ENCODE measurements at places on chromosomes 2 and 18.

- peak; percentile 23 for DNase-seq
Measured at GRCh38 chr18:26549263-26550094, 1.1 kb upstream of the KCTD1 start.

GRCh38 chr2:45652090-45653031 lies 886 bp downstream of the PRKCE start:
- DNase-seq: peak; percentile 33

GRCh38 chr2:58715344-58715743 lies 474.2 kb upstream of the FANCL start:
- DNase-seq: no peak

DNA sequence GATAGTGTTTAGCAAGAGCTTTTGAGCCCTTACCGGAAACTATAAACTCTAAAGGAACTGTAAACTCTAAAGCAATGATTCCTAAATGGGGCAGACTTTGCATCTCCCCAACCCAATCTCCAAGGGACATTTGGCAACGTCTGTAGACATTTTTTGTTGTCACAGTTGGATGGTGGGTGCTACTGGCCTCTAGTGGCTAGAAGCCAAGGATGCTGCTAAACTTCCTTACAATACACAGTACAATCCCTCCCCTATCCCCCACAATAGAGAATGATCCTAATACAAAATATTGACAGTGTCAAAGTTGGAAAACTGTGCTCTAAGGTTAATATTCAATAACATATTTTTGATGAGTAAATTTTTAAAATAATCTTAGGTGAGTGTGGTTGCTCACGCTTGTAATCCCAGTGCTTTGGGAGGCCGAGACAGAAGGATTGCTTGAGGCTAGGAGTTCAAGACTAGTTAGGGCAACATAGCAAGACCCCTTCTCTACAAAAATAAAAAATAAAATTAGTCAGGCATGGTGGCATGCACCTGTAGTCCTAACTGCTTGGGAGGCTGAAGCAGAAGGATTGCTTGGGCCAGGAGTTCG lies 66.7 kb downstream of the PTPN4 start:
- DNase-seq: peak; percentile 33

- no peak for DNase-seq
Measured at GRCh38 chr2:207285473-207285815, 119.7 kb upstream of the KLF7 start.

DNA sequence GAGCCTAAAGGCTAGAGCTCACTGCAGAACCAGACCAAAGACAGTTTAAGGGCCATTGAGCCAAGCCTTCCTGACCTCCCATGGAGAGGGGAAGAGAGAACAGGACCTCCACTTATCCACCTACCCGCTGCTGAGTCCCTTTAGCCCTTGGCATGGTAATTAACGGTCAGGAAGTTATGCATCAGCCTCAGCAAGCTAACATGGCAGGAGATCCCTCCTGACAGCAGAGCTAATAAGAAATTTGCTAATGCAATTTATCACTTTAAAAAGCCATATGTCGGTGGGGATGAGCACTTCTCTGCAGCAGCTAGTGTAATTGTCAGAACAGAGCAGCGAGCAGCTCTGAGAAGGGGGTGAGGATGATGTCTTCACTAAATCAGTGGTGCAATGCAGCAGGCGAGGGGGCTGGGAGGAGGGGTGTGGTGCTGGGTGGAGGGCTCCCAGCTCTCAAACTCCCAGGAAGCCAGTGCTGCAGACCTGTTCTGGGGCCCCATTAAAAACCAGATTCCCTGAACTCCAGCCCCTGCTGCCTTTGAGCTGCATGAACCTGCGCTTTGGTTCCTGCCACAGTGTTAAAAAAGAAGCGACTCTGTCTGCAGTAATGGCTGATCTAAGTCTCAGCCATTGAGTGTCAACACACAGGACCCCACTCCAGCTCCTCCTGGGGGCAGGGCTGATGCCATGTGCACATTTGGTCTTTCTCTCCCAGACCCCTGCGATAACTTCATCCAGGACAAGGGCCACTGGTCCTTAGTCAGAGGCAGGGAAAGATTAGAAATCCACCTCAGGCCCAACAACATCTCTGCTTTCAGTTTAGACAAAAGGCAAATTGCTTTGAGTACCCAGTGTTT lies 84.2 kb upstream of the STPG4 start:
- no peak for DNase-seq

- DNase-seq: no peak
Measured at GRCh38 chr2:158128168-158128973, 26.7 kb downstream of the UPP2 start.

DNA sequence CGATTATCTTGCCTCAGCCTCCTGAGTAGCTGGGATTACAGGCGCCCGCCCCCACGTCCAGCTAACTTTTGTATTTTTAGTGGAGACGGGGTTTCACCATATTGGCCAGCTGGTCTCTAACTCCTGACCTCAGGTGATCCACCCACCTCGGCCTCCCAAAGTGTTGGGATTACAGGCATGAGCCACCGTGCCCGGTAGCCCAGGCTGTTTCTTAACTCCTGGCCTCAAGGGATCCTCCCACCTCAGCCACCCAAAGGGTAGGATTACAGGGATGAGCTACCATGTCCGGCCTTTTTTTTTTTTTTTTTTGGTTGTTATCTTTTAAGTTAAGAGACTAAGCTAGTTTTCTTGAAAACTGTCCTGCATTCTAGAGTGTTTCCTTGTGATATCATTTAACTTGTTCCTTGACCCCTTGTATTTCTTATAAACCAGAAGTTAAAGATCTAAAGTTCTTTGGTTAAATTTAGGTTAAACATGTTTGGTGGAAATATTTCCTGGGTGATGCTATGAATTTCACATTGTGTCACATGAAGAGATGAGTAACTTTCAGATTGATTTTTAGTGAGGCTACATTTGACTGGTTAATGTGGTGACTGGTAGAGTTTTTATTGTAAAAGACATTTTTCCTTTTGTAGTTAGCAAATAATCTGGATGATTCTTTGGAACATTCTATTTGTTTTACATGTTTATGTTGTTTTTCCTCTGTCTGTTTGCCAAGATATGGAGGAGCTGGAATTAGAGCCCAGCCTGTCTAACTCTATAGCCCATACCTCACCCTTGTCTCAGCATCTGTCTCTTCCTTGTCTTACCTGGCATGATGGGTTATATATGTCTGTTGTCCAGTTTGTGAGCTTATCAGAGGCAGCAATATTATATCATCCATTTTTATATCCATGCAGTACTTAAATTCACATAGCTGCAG lies 5.2 kb downstream of the NCAPH start:
- DNase-seq: no peak

- no peak for DNase-seq
Measured at GRCh38 chr2:224776795-224777558, 60.8 kb upstream of the CCDC195 start.

- DNase-seq: no peak
Measured at GRCh38 chr18:21741312-21741561, 645 bp downstream of the MIB1 start.

DNA sequence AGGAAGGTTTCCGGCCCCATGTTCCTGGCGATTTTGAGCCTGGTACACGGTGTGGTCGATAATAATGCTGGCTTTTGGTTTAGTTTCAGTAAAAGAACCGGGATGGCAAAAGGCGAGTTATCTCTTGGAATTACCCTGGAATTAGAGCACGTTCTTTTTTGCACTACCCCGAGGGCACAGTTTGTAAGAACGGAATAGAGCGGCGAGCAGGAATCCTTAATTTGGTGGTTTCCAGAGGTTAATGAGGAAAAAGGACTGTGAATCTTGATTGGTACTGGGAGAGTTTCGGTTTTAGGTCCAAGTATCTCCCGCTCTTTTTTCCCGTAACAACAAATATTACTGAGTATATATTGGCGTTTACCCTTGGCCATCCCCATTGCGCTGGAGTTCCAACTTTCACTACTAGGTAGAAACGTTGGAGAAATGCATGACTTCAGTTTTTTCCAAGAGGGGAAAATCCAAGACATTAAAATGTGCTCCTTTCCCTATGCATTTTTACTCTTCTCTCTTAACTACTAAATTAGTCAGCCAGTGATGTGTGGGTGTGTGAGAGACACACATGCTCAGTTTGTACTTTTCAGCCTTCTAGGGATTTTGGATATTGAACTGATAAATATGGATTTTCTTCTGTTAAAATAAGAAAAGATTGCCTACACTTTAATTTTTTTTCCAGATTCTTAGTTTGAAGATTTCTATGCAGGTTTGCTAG lies 160.8 kb downstream of the AGPS start:
- DNase-seq: no peak

DNA sequence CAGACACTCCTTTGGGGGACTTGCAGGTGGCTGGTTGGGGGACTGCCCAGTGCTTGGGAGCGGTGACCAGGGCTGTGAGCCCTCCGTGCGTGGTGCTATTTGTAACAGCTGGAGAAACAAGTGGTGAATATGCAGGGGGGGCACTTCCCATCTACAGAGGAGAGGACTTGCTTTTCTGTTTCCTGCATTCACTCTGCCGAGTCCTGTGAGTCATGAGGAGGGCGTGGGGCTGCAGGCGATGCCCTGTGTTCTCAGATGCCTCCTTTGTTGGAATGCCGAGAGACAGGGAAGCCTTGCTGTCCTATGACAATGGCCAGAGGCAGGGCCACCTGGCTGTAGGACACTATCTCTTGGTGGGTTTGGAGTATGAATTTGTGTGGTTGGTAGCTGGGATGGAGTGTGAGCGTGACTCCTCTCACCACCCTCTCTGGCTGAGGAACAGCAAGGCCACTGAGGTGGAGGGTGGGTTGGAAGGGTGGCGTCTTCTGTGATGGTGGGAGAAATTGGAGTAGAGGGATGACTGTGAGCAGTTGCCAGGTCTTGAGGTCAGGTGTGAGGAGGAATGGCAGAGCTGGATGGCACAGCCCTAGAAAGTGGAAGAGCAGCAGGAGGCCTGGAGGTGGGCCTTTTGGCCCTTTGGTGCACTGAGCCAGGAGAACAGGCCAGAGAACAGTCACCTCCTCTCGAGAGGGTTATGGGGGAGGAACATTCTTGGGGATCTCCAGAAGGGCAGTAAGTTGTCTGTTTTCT lies 24.3 kb downstream of the FHOD3 start:
- no peak for DNase-seq

DNA sequence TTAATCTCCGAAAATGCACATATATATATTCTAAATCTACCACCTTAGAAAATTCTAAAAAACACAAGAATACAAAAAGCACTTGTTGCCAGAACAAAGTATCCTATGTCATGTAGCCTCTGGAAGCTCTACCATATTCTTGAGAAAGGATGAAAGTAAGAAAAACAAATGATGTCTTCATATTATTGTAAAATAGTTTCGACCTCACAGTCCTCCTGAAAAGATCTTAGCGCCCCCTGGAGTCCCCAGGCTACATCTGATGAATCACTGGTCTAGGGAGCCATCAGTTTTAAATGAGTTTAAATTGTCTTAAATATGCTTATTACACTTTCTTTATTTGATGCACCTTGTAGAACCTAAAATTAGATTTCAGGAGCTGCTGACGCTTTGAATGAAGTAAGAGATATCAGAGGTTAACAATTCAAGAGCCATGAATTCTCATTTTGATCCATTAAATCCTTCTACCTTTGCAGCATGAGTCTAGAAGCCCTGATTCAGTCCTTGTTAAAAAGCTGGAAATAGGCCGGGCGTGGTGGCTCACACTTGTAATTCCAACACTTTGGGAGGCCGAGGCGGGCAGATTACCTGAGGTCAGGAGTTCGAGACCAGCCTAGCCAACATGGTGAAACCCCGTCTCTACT lies 138.8 kb downstream of the MCFD2 start:
- DNase-seq: peak; percentile 61

GRCh38 chr2:23614701-23615100 lies 229.7 kb downstream of the KLHL29 start:
- no peak for DNase-seq

DNA sequence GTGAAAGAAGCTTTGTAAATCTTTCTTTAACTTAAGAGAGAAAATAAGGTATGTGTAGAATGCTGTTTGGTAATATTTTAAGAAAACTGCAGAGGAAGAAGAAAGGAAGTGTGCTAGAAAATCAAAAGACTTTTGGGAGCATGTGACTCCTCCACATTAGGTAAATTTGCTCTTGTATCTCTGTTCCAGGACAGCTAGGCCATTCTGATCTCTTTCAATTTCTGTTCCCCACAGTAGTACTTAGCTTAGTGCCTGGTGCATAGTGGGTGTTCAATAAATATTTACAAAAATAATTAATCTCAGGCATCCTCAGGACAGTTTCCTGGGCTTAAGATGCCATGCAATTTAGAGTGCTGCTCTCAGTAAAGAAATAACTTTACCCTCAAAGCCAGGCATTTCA lies 105.0 kb downstream of the GPD2 start:
- no peak for DNase-seq

DNA sequence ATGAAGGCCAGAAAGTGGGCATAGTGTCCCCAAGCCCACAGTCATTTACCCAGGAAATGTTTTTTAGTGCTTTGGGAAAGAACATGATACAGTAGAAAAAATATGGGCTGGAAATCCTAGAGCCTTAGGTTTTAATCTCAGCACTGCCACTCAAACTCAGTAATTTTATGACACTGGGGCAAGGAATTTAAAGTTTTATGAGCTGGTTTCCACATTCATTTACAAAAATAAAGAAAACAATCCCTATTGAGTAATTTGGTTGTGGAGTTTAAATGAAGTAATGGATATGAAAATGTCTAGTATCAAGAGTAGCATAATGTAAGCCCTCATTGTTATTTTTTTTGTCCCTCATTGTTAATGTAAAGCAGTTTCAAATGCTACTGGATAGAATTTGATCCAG lies 51.5 kb upstream of the FRZB start:
- DNase-seq: no peak

DNA sequence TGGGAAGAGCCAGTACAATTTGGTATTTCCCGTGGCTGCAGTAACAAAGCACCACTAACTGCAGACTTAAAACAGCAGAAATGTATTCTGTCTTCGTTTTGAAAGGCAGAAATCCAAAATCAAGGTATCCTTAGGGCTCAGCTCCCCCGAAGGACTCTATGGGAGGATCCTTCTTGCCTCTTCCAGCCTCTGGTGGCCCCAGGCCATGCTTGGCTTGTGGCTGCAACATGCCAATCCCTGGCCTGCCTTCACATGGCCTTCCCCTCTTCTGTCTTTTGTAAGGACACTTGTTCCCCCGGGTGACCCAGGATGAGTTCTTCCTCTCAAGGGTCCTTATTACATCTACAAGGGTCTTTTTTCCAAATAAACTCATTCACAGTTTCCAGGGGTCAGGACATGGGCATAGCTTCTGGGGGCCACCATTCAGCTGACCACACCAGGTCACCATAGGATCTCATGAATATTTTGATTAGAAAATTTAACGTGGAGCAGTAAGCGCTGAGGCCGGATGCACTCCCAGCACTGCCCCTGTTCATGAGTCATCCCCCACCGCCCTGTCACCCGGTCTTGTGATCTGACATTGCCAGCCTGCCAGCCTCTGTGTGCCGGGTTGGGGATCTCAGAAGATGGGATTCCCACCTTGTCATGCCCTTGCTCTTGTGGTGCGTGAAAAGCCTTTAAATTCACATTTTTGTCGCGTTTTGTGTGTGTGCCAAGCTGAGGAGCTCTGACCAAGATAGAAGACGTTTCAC lies 61.2 kb upstream of the B3GNT7 start:
- DNase-seq: no peak

DNA sequence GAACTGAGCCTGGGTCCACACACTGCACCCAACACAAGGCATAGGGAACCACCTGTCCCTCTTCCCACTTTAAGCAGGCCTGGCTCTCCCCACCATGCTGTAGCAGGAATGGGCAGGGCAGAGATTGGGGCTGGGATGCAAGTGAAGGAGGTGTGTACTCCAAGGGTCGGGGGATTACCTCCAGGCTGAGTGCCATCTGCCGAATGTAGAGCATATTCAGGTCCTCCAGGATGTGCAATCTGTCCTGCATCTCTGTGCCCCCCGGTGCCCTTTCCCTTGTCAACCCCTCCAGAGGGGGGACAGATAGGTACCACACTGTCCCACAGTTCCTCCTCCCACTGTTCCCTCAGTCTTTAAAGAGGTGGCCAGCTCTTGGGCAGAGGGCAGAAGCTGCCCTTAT lies 2.4 kb downstream of the RTKN start:
- no peak for DNase-seq

Data from activated CD4-positive, alpha-beta T cell treated with anti-CD3 and anti-CD28 coated beads, Interleukin-2, amount 50 U/mL, for 48 hours (primary cell).